IMR-90 (cell line): ENCODE measurements at places on chromosomes 2 and 18. TPM values are rescaled to one million over a fixed set of nuclear protein-coding genes. Genes with fewer than 3 reads are reported as not detected.

DNA sequence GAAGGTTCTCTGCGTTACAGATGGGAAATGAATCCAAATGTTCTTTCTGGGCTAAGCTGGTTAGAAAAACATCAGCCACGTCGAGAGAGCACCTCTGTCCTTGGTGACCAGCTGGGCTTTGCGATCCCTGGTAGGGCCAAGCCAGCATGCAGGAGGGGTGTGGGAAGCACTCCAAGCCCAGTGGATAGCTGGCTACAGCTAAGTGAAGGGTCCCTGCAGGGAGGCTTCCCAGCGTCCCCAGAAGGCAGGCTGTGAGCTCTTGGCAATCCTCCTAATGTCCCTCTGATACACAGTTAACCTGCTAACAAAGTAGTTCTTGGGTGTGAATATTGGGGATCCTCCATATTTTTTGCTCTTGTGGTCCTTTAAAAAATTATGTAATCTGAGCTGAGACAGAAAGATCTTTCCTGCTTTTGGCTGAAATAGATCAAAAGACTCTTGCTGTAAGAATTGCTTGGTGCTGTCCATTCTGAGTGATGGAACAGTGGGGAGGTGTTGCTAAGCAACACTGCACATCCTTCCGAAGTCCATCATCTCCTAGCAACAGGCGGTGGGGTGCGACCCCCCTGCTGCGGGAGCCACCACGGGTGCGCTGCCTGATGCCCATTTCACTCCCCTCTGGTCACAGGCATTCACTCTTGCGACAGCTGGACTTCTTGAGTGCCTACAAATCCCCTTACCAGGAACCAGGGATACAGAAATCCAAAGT is 88.5 kb upstream of the UXS1 start:
- DNase-seq: no peak

- DNase-seq: no peak
Measured at GRCh38 chr2:217834057-217834620, 168.7 kb downstream of the TNS1 start.

GRCh38 chr18:69697689-69698088 is 250.0 kb downstream of the CD226 start:
- no peak for DNase-seq

DNA sequence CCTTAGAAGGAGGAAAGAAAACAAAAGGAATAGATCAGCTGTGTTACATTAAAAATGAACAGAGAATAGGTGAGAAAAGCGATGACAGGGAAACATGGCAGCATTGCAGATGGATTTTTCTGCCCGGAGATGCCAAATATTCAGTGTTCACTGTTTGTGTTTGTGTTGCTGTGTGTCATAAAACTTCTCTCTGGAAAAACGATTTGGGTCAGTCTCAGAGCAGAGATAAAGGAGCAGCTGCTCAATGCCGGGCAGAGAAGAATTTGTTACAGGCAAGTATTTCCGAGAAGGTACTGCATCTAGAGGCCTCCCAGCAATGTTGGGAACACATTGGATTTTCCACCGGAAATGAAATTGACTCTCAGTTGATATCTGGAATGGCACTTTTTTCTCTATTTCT is 156.4 kb upstream of the KLHL14 start:
- DNase-seq: no peak

DNA sequence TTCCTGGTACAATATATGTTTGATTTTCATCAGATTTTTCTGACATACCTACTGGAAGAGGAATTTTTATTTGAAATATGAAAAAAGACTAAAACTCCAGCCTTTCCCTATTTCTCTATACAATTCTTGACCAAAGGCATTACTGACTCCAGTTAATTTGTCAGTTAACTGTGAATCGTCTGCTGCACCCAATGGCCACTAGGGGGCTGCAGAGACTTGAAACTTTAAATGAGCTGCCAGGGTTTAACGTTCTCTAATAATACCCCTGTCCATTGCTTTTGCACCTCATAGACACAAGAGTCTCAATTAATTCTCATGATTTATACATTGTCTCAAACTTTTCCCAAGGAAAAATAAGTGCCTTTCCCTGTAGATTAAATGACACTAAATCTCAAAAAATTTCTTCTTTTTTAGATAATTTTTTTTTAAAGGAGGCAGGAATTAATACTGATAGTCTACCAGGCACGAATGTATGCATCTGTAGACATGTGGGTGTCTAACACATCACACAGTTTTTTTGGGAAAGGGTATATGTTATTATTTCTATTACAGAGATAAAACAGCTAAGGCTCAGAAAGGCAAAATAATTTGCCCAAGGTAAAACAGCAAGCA is 1.8 kb upstream of the ALK start:
- DNase-seq: peak; percentile 54

CTAGE1 gene
- under 0.01 TPM in 1 of 2 replicates, not detected in the other for total RNA-seq
